ENCODE measurements at places on chromosomes 1 and 21.

GRCh38 chr1:67290236-67290635 lies 17.4 kb upstream of the IL12RB2 start:
- DNase-seq, result no peak

DNA sequence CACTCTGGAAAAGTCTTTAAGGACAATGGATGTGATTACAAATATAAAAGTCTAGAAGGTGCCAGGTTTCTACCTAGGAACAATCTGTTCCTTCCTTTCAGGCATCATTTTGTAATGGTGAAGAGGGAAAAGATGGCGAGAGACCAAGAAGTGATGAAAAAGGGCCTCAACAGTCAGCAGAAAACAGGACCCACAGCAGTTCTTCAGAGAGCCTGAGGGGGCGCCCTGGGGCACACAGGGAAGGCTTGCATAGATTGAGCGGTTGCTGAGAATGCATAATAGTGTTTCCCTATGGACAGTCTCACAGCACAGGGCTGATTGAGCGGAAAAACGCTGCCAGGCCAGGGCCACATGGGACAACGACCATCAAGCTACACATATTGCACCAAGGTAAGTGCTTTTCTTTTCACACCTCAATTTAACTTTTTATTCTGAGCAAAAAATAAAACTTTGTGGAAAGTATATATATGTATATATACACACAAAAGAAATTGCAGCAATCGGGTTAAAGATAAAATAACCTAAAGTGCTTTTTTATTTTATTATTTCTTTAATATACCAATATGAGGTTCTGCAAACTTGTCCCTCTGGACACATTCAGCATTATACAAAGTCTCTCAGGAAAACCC lies 3.1 kb upstream of the YRDC start:
- peak; percentile 52 for DNase-seq

DNA sequence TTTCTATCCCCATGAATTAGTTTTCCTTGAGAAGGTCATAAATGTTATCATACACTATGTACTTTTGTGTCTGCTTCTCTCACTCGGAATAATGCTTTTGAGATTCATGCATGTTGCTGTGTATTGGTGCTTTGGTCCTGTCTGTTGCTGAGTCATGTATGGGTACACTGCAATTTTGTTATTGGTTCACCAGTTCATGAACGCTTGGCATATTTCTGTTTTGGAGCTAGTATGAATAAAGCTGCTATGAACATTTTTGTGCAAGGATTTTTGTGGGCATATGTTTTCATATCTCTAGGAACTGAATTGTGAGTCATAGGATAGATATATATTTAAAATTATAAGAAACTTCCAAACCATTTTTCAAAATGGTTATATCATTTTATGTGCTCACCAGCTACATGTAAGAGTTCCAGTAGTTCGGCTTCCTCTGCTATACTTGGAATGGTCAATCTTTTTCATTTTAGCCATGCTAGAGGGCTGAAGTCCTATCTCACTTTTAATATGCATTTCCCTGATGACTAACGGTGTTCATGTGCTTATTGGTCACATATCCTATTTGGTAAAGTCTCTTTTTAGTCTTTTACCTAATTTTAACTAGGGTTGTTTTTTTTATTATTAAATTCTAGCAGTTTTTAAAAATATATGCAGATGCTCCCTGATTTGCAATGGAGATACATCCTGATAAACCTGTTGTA lies 38.2 kb downstream of the ETS2 start:
- no peak for DNase-seq

DNA sequence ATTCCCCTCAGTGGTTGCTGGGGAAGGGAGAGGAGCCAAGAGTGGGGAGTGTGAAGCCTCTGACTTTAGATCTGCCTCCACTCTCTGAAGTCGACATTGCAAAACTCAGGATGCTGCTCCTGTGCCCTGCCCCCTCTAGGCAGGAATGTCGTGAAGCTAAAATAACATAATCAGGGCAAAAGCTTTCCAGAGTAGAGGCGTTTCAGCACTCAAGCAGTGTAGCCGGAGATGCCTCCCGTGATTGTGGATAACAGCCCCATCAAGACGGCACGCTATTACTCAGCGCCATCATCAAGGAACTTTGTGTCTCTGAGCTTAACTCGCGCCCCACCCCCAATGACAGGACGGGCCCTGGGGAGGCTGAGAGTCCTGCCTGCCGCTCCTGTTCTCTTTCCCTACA lies 60.0 kb downstream of the FBXO2 start:
- DNase-seq, result no peak

GRCh38 chr1:25724201-25724600 lies 75.8 kb upstream of the SELENON start:
- DNase-seq, result no peak

GRCh38 chr21:15004721-15005370 lies 60.0 kb downstream of the NRIP1 start:
- no peak for DNase-seq

DNA sequence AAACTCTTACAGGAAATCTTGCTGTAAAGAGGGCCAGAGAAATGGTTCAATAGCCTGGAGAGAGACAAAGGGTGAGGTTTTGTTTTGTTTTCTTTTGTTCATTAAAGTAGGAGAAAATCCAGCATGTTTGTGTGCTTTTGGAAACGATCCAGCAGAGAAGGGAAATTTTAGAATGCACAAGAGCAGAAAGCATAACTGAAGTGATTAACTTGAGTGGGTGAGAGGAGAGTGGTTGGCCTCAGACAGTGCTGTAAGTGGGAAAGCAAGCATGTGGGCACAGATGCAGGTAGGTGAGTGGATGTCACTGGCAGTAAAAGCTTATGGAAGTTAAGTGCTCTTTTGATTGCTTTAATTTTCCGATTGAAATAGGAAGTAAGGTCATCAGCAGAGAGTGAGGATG lies 50.2 kb downstream of the EEIG2 start:
- no peak for DNase-seq
